Epithelial cell of proximal tubule (primary cell): ENCODE measurements at places on chromosomes 2 and 18. TPM values are rescaled to one million over a fixed set of nuclear protein-coding genes. Genes with fewer than 3 reads are reported as not detected.

DNA sequence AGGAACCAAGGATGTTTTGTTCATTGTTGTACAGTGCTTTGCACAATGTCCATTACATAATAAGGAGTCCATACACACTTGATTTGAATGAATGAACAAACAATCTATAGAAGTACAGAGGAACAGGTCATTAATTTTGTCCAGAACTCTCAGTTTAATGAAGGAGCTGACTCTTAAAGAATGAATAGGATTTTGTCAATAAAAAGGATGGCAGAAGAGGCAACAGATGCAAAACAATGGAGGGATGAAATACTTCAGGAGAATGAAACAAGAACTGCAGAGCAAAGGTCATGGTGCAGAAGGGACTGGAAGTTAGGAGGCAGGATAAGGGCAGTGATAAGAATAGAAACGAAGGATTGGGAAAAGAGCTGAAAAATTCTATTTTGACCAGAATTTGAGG, 28.7 kb upstream of the COL5A2 start:
- no peak for DNase-seq

DNA sequence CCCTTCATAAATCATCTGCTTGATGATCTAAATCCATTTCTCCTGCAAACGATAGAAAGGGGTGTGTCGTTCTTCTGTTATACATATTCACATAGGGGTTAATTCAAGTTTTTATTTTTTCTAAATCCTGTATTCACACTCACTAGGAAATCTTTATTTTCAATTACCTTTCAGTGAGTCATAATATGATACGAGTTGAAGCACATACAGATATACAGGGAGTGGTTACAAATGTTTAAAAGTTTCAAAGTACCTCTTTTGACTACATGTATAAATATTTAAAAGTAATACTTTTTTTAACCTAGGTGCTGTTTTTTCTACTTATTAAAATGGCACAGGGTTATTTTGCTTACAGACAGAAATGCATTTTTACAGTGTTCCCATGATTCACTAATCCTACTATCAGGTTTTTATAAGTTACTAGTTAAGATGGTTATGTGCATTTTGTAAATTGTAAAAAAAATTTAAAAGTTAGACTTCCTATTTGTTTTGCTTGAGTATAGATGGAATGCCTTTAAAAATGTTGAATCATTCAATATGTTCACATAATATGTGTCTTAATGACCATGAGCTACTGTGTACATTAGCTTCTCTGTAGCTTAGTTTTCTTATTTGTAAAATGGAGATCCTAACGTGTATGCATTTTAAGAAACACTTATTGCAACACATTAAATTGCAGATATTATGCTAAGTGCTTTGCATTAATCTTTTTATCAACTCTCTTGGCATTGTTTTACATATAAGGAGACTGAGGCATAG, 1378.1 kb downstream of the DSC3 start:
- DNase-seq, result no peak

DNA sequence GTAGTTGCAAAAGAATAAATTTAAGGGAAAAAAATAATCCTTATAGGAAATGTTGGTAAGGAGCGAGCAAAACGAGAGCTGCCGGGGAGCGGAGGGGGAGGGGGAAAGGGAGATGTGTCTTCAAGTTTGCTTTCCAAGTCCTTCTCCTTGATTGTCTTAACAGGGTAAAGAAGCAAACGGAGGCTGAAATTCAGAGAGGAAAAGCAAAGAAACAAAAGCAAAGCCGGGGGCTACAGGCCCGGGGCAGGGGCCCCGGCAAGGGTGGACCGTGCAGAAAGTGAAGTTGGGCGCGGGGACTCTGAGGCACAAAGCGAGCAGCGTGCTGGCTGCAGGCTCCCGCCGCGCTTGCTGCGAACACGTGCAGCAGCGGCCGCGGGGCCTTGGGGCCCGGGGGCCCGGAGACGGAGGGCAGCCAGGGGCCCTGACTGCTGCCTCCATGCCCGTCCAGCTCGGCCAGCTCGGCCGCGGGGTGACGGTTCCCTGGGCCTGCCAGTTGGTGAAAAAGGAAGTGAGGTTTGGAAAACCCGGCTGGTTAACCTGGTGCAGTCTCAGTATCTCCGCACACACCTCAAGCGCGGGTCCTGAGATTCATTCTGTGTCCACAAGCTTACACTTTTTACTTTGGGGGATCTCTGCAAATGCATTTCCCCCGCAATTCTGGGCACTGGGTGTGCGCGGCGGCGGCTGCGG, 4.1 kb downstream of the BCL11A start:
- DNase-seq, result no peak

DNA sequence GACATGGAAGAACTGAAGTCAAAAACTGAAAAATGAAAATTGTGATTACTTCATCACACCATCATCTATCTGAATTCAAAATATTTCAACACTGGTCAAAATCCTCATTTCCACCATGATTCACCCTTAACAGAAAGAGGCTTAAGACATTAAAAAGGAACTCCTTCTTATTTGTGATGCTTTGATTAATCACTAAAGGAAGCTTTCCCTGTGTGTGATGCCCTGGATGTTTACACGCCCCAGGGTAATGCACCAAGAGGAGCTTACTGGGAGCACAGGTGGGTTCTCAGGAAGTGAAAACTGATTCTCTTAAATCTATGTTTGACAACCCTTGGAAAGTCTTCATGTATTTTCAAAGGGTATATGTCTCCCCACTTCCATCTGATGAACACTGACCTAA, 11.5 kb downstream of the GRB14 start:
- DNase-seq, result no peak

GRCh38 chr2:202016579-202017227, 17.0 kb upstream of the FZD7 start:
- DNase-seq, result no peak

GRCh38 chr2:105118960-105119359, 81.1 kb downstream of the MRPS9 start:
- DNase-seq, result no peak

GRCh38 chr2:56587456-56587855, 403.7 kb downstream of the CCDC85A start:
- no peak for DNase-seq

KCTD18 gene
- total RNA-seq, result 7.4 and 11.4 TPM in 2 replicates

SEPTIN10 gene
- 64.0 and 80.6 TPM in 2 replicates for total RNA-seq

RNU2-63P gene
- not detected in 2 replicates for total RNA-seq
